Fibroblast of skin of right biceps (primary cell): ENCODE measurements at places on chromosomes 2 and 18.
A peak's percentile ranks its signal among the peaks of the same experiment; 100 is the strongest.

DNA sequence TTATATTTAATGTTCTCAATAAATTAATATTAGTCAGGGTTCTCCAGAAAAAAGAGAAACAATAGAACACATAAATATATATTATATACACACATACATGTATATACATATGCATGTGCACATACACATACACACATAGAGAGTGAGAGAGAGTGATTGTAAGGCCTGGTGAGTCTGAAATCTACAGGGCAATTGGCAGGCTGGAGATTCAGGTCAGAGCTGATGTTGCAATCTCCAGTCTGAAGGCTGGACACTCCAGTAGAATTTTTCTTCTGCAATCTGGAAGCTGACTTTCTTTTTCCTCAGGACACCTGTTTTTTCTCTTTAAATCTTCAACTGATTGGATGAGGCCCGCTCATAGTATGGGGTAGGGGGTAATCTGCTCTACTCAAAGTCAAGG lies 3.2 kb downstream of the TMEM182 start:
- DNase-seq, result no peak

DNA sequence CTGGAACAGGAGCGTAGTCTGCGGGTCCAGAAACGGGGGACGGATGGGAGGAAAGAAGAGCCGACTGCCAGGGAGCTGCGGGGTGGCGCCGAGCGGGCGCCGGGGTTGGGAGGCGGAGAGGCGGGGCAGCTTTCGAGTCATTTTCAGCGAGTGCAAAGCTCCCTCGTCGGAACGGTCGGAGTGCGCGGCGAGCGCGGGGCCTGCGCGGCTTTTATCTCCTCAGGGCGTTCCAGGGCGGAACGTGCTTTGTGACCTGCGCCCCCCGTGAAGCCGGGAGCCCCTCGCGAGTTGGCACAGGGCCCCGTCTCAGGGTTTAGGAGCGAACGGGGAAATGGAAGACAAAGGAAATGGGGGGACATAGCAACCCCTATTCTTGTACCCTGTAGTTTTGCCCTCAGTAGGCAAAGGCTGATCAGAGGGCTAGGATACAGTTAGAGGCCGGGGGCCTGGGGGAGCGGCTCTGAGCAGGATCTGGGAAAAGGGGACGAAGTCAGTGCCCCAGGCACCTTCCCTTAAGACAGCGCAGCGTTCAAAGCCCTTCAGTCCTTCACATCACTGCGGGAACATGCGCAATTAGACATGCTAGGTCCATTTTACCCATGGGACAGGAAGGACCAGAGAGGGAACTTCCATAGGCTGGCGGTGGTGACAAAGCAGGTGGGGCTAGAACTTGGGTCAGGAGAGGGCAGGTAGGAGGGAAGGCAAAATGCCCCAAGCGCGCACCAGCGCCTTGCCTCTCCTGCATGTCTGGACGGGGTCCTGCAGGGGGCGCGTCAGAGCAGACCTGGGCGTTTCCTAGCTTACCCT lies 60.1 kb upstream of the IL1RL1 start:
- DNase-seq, result peak; percentile 56

- DNase-seq, result no peak
Observed at GRCh38 chr2:140117386-140117785, 1337.2 kb upstream of the NXPH2 start.

DNA sequence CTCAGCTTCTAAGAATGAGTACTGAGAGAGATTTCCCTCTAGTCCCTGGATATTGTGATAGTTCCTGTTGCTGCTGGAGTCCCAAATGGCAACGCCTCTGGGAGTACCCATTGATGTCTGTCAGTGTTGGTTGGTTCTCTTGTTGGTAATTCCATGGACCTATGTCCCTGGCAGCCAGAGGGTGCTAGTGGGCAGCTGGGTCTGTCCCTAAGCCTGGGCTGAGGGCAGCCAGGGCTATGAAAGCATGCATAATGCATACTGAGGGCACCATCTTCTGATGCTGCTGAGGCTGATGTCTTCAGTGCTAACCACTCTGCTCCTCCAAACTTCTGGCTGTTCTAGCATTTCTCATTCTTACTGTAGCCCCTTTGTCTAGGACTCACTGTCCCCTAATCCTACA lies 35.9 kb downstream of the NABP1 start:
- no peak for DNase-seq

GRCh38 chr2:55120634-55121359 lies 70.5 kb upstream of the RTN4 start:
- DNase-seq, result peak; percentile 85

- peak; percentile 32 for DNase-seq
Observed at GRCh38 chr18:379681-380330, 112.0 kb upstream of the THOC1 start.

DNA sequence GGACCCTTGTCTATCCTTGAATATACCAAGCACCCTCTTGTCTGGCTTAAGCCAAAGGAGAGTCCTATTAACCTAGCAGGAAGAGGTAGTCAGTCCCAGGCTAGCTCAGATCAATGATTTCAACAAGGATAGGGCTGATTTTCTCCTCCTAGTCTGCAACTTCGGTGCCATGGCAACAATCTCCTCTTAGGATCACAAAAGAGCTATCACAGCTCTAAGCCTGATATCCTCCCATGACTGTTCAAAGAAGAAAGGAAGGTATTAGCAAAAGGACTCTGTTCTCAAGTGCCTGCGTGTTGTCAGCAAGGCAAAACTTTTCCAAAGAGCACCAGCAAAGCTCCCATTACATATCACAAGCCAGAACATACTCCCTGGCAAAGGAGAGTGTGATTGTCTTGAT lies 58.7 kb upstream of the DDX18 start:
- no peak for DNase-seq

DNA sequence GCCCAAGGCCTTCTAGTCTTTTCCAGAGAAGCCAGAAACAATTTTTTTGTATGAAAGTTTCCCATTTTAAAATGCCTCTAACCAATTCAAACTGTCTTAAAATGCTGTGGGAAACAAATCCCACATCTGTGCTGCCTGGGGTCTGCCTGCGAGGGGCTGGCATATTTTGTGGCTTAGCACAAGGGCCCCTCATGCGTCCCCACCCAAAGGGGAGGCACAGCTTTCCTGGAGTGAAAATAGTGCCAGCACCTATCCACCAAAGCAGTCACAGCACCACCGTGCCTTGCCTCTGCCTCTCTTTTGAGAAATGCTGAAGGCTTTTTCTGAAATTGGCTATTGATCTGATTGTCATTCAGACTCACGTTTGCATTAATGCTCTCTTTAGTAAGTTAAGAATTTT lies 22.2 kb upstream of the GNAL start:
- DNase-seq, result no peak

- peak; percentile 9 for DNase-seq
Observed at GRCh38 chr2:44741507-44741906, 200.0 kb upstream of the SIX3 start.
